ENCODE measurements at places on chromosomes 7 and 10. TPM values are rescaled to one million over a fixed set of nuclear protein-coding genes. Genes with fewer than 3 reads are reported as not detected.

The TMEM213 gene
- total RNA-seq: not detected

The ITPRID1 gene
- total RNA-seq: not detected

The WEE2 gene
- total RNA-seq: not detected

The CRCP gene
- total RNA-seq: 36.8 TPM

The PTN gene
- total RNA-seq: not detected

The NUDCD3 gene
- total RNA-seq: 100 TPM

The PRKG1 gene
- total RNA-seq: 0.06 TPM

GRCh38 chr10:46020344-46020657, 10.1 kb downstream of the NCOA4 start:
- no peak for DNase-seq

- no peak for DNase-seq
These were observed 30.5 kb downstream of the ENO4 start for GRCh38 chr10:116879817-116880216.

GRCh38 chr10:37269554-37270256, 144.3 kb downstream of the ANKRD30A start:
- DNase-seq: no peak

- no peak for DNase-seq
These were observed 63.1 kb downstream of the CARD11 start for GRCh38 chr7:2980401-2981102.

GRCh38 chr7:16421333-16422102, at the start of gene CRPPA:
Gene CRPPA, minus strand, starts transcription at chr7:16421538. Its CDS starts 216 bp downstream, at chr7:16421322.
- DNase-seq: peak; percentile 27

- DNase-seq: peak; percentile 6
These were observed 21.8 kb downstream of the MAP3K8 start for GRCh38 chr10:30455816-30456215.

DNA sequence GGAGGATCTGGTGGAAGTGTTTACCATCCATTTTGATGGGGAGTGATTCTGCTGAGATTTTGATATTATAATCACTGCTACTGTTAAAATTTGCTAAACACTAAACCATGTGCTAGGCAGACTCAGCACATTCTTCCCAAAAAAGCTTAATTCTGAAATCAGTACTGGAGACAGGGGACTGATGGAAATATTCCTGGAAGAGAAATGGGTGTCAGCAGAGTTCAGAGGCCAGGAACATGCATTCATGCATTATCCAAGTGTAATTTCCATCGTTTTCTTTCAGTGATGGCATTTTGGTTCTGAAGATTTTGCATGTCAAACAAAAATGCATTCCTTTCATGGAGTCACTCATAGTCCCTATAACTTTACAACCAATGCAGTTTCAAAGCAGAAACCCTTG, 79.0 kb downstream of the CDCA7L start:
- no peak for DNase-seq

GRCh38 chr10:20874261-20874660, 22.9 kb downstream of the NEBL start:
- no peak for DNase-seq

DNA sequence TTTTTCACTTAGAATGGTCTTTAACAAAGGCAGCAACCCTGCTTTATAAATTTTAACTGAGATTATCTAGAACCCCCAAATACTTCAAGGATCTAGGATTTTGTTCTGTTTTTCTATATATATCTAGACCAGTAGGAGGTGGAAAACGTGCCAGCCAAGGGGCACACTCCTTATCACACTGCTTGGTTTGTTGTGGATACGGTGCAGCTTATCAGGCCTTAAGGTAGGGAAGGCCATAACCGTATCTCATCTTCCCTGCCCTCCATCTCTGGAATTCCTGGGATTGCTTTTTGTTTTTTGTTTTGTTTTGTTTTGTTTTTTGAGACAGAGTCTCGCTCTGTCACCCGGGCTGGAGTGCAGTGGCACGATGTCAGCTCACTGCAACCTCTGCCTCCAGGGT, 75.4 kb downstream of the MPLKIP start:
- no peak for DNase-seq

- DNase-seq: no peak
These were observed 4.6 kb downstream of the GTPBP4 start for GRCh38 chr10:992871-993270.

DNA sequence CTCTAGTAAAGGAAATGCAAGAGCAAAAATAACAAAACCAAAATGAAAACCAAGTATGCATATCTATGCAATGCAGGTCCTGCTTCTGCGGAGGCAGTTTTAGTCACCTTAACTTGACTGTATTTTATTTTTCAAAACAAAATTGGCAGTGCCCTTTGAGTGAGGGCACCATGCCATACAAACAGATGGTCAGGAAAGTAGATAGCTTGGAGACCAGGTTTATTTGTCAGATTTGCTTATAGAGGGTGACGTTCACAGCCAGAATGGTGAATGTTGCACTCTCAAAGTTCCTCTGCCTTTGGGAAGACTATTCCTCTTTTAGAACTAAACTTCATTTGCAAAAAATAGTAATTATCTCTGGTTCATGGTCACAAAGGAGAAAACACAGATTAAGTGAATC, 801.9 kb downstream of the ANKRD7 start:
- no peak for DNase-seq

DNA sequence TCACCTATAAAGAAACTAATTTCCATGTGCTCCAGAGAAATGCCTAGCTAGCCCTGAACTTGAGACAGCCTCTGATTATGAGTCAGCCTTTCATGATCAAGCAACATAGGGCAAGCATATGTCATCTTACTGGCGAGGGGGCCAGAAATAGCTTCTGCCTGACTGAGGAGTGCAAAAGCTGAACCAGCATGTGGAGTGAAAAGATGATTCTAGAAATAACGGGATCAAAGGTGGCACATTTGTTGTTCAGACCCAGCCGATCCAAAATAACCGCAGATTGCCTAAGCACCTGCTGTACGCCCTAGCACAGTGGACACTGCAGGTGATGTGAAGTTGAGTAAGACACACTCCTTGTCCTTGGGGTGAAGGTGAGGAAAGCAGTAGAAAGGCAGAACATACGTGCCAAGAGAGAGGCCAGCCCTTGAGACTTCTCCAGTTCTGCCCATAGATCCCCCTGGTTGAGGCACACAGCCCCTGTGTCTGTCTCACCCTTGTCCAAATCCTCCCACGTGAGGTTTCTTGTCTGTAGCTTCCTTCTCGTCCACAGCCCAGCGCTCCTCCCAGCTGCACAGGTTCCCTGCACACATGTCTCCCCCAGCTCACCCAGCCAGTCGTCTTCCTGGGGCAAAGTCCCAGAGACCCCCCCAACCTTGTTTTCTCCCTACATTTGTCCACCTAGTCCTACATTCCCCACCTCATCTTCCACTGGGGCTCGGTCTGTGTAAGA, 2.8 kb upstream of the BCL7B start:
- DNase-seq: no peak

- peak; percentile 6 for DNase-seq
These were observed 11.6 kb upstream of the FFAR4 start for GRCh38 chr10:93554760-93555432.

DNA sequence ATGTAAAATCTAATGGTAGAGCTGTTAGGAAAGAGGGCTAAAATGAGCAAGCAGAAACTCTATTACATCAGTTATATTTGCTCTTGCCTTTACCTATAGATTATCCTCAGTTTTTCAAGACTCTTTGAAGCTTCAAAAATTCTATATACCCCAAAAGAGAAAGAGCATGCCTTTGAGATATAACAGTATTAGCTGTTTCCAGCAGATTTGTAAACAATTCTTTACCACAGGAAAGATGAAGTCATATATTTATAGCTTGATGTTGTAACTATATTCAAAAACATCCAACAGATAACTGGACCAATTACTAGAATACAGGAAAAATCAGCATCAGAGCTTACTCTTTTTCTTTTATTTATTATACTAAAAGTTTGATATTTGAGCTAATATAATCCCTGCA, 416.2 kb upstream of the TPK1 start:
- no peak for DNase-seq

DNA sequence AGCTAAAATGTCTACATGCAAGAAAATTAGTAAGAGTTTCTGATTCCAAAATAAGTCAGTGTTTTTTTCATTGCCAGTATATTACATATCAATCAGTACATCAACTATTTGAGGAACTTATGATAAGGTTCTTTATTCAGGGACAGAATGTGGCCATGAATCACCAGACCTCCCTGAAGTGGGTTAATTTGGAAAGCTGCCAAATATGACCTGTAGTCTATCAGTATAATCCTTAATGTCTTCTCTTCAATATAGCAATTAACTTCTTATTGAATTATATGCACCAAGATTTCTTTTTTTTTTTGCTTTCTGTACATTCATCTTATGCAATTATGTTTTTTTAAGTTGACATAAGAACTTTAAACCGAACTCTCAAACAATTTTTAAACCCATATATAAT, 714.5 kb upstream of the POT1 start:
- DNase-seq: no peak

GRCh38 chr7:100951888-100952560, 2.7 kb downstream of the MUC3A start:
- no peak for DNase-seq

DNA sequence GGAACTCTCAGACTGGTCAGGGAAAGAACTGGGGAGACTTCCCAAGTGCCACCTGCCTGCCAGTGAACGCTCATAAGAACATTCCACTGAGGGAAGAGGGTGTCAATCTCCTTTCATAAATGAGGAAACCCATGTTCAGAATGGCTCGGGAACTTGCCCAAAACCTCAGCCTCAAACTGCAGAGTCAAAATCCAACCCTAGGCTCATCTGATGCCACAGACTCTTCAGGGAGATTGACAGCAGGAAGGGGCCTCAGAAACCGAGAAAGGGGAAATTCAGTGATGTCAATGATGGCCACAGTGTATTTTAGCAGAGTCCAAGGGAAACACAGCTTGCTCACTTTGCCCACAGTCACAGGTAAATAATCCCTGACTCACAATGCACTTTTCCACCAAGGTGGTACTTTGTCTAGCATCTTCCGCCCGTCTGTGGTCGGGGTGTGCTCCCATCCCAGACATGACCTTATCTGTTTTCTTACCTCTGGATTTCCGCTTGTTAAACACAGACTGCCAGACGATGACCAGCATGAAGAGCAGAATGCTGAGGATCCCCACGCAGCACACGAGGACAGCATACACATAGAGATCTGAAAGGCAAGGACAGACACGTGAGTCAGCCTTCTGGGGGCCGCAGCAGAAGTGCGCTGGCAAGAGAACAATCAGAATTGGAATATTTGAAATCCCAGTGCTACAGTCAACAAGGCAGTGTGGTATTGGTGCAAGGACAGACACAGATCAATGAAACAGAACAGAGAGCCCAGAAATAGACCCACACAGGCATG, 38.4 kb downstream of the VSTM4 start:
- no peak for DNase-seq

- no peak for DNase-seq
These were observed 975.2 kb downstream of the SORCS1 start for GRCh38 chr10:106189292-106189691.

DNA sequence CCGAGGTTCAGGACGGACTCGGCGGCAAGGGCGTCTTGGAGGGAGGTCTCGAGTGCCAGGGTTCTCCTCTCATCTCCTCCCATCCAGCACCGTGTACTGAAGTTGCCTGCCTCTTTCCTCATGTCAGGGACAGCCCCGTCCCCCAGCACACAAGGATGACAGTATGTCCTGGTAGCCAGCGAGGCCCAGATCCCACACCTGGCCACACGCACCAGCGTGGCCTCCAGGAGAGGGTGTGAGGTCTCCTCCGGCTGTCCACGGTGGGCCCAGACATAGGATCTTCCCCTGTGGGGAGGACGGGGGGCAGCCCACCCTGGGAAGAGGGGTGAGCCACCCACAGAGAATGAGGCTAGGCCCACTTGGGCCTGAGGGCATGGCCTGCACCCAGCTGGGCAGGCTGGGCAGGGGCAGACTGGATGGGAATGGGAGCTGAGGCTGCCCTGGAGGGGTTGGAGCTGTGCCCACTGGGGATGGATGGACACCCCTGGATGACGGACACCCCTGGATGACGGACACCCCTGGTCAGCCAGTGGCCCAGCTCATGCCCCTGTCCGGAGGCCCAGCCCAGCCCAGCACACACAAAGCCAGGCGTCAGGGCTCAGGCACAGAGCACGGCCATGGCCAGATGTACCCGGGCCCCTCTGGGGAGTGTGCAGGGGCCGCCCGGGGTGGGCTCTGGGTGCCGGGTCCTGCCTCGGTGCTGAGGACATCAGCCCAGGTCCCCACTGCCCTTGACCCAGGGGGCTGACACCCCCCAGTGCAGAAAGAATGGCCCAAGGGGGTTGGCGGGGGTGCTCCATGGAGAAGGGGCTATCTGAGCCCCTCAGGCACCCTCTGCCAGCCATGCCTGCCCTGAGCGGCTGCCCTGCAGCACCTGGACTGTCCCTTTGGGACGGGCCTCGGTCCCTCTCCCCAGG, 30.9 kb upstream of the CFAP46 start:
- no peak for DNase-seq

DNA sequence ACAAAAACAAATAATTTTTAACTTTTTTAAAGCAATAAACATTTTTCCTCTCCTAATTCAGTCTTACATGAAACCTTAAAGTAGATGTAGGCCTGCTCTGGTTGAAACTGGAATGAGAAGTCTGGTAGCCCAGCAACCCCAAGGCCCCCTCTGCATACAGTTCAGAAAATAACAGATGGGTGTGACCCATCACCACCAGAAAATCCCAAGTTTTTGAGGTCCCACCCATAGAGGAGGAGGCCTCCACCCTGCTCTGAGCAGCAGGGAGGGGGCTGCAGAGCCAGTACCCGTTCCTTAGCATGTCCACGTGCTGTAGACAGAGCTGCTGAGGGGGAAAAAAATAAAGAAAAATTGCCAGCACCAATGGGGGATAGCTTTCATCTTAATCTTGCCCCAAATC, 122.7 kb downstream of the WNT2 start:
- DNase-seq: no peak

- DNase-seq: no peak
These were observed 68.7 kb downstream of the VWA2 start for GRCh38 chr10:114307731-114308130.

GRCh38 chr7:152122540-152122939, 97.1 kb downstream of the GALNT11 start:
- DNase-seq: no peak

DNA sequence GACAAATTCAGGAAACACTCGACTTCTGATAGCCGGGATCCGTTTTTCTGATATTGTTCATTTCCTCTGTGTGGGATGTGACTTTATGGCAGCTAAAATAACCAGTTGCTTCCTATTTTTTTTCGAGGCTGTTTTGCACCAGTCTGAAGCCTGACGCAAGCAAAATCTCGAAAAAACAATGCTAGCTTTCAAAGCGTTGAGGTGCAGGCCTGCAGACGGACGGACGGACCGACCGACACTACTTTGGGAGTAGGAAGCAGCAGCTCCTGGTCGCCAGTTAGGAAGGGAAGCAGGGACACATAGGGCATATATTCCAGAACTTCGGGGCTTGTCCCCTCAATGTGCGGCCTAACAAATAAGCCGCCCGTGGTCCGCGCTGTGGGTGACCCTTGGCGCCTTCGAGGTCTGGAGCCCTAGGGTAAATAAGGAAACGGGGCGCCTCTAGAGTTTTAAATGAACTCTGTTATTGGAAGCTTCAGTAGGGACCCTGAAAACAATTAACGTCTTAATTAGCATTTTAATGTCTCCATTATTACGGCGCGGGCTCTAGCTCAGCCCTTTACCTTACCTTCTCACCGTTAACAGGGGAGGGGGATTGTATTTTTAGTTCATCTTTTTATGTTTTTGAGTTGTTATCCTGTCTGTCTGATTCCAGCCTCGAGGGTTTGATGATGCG, 1.3 kb downstream of the HHEX start:
- no peak for DNase-seq

Data from CD4-positive, alpha-beta memory T cell (primary cell).